ENCODE measurements at places on chromosomes 16 and 17.
A peak's percentile ranks its signal among the peaks of the same experiment; 100 is the strongest.

- peak; percentile 53 for DNase-seq
Observed at GRCh38 chr17:20981046-20981920, 61.5 kb downstream of the USP22 start.

DNA sequence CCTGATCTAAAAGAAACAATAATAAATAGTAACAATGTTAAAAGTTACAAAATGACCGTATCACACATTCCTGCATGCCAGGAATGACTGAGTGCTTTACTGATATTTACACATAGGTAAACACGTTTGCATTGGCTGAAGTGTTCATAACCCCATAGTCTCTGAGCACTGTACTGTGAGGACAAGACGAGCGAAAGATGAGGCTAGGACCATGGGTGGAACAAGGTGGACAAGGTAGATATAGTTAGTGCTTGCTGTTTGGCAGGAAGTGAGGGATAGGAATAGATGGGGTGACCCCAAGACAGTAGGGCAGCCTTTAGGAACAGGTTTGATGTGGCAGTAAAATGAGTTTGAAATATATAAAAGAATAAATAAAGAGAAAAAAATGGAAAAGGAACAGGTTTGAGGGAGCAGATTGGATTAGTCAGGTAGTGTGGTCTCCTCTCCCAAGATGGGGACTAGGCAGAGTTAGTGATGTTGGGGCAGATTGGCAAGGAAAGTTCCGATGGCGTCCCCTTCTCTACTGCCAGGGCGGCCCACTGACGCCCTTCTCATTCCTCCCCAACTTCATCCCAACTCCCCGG, 452 bp upstream of the E2F4 start:
- no peak for DNase-seq

GRCh38 chr17:77755410-77755963, 203.0 kb upstream of the TNRC6C start:
- DNase-seq: no peak

- peak; percentile 26 for DNase-seq
Observed at GRCh38 chr17:39264119-39264518, 38.4 kb upstream of the STAC2 start.

DNA sequence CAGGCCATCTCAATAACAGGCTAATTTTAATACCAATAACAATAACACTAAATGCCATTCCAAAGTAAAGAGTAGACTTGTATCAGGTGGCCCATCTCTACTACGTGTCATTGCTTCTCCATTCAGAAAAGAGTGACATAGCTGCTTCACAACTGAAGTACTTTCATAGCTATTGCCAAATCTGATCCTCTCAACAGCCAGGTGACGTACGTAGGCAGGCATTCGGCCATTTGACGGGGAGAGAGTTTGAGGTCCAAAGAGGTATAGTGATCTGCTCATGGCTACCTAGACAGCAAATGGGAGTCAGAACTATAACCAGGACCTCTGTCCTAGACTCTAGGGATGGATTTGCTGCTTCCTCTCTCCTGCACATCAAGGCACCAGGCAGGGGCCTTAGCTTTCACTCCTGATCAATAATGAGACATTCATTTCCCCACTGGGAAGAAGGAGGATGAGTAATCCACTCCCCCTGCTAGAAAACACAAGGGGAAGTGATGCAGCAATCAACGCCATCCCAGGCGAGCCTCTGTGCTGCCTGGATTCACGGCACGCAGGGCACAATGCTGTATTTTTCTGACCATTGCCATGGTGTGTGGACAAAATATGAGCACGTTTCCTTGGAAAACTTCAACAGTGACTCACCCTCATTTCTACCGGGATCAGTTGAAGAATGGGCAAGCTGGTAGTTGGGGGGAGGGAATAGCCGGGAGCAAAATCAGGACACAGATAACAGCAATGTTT, 80.9 kb downstream of the SPACA3 start:
- no peak for DNase-seq

DNA sequence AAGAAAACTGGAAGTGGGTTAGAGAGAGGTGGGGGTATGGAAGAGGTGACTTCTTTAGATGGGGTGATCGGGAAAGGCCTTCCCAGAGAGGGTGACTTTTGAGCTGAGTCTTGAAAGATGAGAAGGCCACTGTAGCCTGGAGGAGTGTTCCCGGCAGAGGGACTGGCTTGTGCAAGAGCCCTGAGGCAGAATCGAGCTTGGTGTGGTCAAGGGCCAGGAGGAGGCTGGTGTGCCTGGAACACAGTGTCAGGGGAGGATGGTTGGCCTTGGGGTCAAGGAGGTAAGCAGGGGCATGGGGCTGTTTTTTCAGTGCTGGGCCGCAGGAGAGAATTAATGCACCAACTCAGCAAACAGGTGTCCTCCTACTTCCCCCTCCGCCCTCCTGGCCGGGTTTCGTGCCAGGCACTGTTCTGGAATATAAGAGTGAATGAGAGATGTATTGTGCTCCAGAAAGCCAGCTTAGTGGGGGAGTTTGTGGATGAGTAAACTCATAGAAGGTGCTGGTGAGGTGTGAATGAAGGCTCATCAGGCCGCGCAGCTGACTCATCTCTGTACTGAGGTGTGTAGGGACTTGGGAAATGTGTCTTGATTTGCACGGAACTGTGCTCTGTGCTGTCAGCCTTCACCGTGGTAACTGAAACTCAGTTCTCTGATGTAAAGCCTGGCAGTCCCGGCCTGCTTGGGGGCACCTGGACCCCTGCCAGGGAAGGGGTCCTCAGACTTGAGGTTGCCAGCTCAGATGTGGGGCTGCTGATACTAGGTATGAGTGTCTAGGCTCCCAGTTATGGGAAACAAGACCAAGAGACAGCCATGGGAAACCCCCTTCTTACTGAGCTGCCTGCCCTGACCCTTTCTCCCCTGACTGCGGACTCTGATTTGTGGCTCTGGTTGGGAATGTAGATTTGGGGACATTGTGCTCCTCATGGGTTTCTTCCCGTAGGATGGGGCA, 15.3 kb downstream of the KSR1 start:
- DNase-seq: no peak

- DNase-seq: no peak
Observed at GRCh38 chr16:1471569-1472194, 3.1 kb downstream of the CLCN7 start.

GRCh38 chr16:69443927-69444631, 19.7 kb downstream of the CYB5B start:
- no peak for DNase-seq

- peak; percentile 96 for DNase-seq
Observed at GRCh38 chr17:39200070-39200879, at the start of gene RPL19. Gene RPL19, plus strand, starts transcription at chr17:39200283. Its CDS starts 62 bp downstream, at chr17:39200345.

DNA sequence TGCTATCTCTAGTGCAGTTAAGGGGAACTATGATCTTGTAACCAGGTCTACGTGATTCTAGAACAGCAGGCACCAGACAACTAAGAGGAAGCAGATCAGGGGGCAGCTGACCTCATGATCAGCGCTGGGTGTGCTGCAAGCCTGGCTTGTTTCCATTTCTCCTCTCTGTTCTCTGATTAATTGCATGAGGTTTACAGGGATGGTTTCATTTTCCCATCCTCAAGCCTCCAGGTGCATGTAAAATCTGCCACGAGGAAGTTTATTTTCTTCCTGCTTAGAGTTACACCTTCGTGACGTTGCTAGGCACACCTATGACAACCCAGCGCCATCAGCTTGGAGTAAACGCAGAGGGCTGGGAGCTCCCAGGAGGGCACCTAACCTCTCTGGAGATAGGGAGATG, 4.3 kb upstream of the NUPR1 start:
- no peak for DNase-seq

GRCh38 chr16:78962457-78962929, 638.0 kb downstream of the MAF start:
- no peak for DNase-seq

GRCh38 chr17:59858932-59859331, 33.8 kb downstream of the TUBD1 start:
- no peak for DNase-seq

Data from osteoblast (primary cell).